ENCODE measurements at places on chromosomes 6 and 20. TPM values are rescaled to one million over a fixed set of nuclear protein-coding genes. Genes with fewer than 3 reads are reported as not detected.
A peak's percentile ranks its signal among the peaks of the same experiment; 100 is the strongest.

RNF182 gene
- 0.80 TPM for total RNA-seq

HUS1B gene
- 3.6 TPM for total RNA-seq

SOBP gene
- 0.64 TPM for total RNA-seq

VGLL2 gene
- not detected for total RNA-seq

AKIRIN2 gene
- total RNA-seq, result 35.4 TPM

STMN3 gene
- 20.7 TPM for total RNA-seq

GNRH2 gene
- 0.83 TPM for total RNA-seq

LHFPL5 gene
- not detected for total RNA-seq

PAK5 gene
- total RNA-seq, result 0.21 TPM

SLPI gene
- total RNA-seq, result 97.4 TPM

MTFR2 gene
- total RNA-seq, result 2.4 TPM

WDR27 gene
- total RNA-seq, result 59.4 TPM

TINAG gene
- not detected for total RNA-seq

KCNK15 gene
- 1.4 TPM for total RNA-seq

DNA sequence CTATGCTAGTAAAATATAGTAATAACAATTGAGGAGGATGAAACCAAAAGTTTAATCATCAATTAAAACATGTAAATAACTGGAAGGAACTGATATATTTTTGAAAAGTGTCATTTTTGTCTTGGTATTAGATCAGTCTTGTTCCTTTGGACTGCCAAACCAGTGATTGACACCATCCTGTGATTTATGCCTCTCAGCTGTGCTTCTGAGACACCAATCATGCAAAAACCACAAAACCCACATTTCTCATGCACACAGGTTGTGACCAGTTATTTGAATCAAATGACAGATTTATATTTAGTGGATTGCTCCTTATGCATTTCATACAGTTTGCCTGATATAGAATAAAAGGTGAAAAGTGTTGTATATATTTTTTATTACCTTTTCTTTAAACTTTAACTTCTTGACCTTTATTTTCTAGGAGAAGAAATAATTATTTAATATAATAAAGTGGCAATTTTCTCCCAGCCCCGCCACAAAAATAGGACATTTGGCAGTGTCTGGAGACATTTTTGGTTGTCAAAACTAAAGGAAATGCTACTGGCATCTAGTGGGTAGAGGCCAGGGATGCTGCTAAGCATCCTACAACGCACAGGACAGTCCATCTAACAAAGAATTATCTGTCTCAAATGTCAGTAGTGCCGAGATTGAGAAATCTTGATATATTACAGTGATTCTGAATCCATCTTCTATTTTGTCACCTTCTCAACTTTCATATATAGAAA is 383.6 kb downstream of the BCKDHB start:
- no peaks in the 10 kb centered on the region for H3K36me3 ChIP-seq
- no peak overlapping the region for H3K27ac ChIP-seq
- no peak overlapping the region for H3K4me3 ChIP-seq
- H3K27me3 ChIP-seq, result no peaks in the 10 kb centered on the region
- DNase-seq, result no peak
- H3K4me1 ChIP-seq, result no peaks in the 10 kb centered on the region

GRCh38 chr6:122969999-122970533 is 26.0 kb upstream of the CLVS2 start:
- H3K4me1 ChIP-seq, result no peaks in the 10 kb centered on the region
- no peaks in the 10 kb centered on the region for H3K36me3 ChIP-seq
- DNase-seq, result no peak
- no peak overlapping the region for H3K27ac ChIP-seq
- H3K4me3 ChIP-seq, result no peak overlapping the region

- peaks cover 10% of the 10 kb centered on the region for H3K4me1 ChIP-seq
- no peaks in the 10 kb centered on the region for H3K27me3 ChIP-seq
- peak overlapping the region; percentile 73 for H3K27ac ChIP-seq
- H3K4me3 ChIP-seq, result no peak overlapping the region
Measured at GRCh38 chr20:1489325-1489724, 1.9 kb downstream of the SIRPB2 start.

DNA sequence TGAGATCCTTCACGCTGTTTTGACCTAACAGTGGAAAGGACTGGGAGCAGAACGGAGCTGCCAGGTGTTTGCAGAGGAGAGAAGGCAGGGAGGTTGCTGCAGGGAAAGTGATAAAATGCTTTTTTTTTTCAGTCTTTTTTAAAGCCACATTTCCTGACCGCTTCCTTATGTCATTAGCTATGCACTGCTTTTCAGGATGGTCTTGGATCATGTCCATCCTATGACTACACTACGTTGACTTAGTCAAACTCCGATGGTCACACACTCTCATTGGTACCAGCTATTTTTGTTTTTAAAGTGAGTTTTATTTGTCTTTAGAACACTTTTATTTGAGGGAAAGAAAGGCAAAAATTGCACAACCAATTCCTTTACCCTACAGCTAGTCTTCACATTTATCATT is 89.2 kb upstream of the EXOC2 start:
- H3K4me1 ChIP-seq, result no peaks in the 10 kb centered on the region
- H3K36me3 ChIP-seq, result no peaks in the 10 kb centered on the region
- no peak overlapping the region for H3K27ac ChIP-seq
- DNase-seq, result no peak
- peaks cover 13% of the 10 kb centered on the region for H3K27me3 ChIP-seq

GRCh38 chr6:6942831-6943230 is 164.9 kb upstream of the RREB1 start:
- H3K4me3 ChIP-seq, result no peak overlapping the region
- peaks cover 4% of the 10 kb centered on the region for H3K4me1 ChIP-seq
- DNase-seq, result no peak
- H3K27me3 ChIP-seq, result no peaks in the 10 kb centered on the region
- no peaks in the 10 kb centered on the region for H3K36me3 ChIP-seq

- no peak overlapping the region for H3K4me3 ChIP-seq
- no peak overlapping the region for H3K27ac ChIP-seq
- no peaks in the 10 kb centered on the region for H3K27me3 ChIP-seq
Measured at GRCh38 chr6:42509765-42510164, 54.1 kb upstream of the UBR2 start.

DNA sequence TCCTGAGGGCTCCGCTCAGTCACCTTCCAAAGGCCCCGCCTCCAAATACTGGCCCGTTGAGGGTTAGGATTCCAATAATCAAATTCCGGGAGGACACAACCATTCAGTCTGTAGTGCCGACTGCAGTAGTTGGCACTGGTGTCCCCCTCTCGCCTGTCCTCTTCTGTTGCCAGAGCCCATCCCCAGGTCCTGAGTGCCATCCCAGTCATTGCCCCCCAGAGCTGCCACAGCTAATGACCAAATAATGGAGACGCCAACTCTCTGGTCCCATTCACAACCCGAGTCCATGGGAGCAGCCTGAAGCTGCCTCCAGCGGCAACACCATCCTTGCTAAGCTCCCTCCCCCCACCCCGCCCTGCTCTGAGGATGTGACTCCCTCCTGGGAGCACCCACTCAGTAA is 115.9 kb downstream of the JPH2 start:
- no peaks in the 10 kb centered on the region for H3K36me3 ChIP-seq
- peaks cover 38% of the 10 kb centered on the region for H3K27me3 ChIP-seq
- no peak for DNase-seq
- no peak overlapping the region for H3K4me3 ChIP-seq
- H3K27ac ChIP-seq, result no peak overlapping the region

- H3K4me1 ChIP-seq, result no peaks in the 10 kb centered on the region
- DNase-seq, result no peak
- H3K4me3 ChIP-seq, result no peak overlapping the region
- no peak overlapping the region for H3K27ac ChIP-seq
- H3K27me3 ChIP-seq, result no peaks in the 10 kb centered on the region
Measured at GRCh38 chr20:15759594-15759993, 813.7 kb downstream of the KIF16B start.

DNA sequence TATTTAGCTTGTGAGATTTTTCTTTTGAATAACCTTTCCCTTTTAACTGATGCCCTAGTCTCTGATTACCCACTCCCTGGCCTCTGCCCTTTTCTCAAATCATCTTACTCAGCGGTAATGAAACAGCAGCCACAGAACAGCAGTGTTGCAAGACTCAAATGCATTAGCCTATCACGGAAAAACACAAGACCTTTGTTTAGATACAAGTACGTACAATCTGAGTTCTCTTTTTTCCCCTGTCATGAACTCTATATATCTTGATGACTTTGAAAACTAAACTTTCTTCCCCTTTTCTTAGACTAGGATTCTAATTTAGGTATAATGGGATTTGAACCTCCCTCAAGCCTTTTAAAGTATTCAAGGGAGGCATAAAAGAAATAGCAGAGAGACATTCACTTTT is 1034.9 kb downstream of the EYS start:
- no peak overlapping the region for H3K27ac ChIP-seq
- no peaks in the 10 kb centered on the region for H3K36me3 ChIP-seq
- no peaks in the 10 kb centered on the region for H3K27me3 ChIP-seq
- DNase-seq, result no peak

GRCh38 chr6:137798846-137799245 is 68.2 kb upstream of the TNFAIP3 start:
- peaks cover 5% of the 10 kb centered on the region for H3K4me1 ChIP-seq
- no peak for DNase-seq
- no peaks in the 10 kb centered on the region for H3K36me3 ChIP-seq
- H3K4me3 ChIP-seq, result no peak overlapping the region
- H3K27ac ChIP-seq, result no peak overlapping the region
- H3K27me3 ChIP-seq, result no peaks in the 10 kb centered on the region

- H3K4me3 ChIP-seq, result no peak overlapping the region
- no peaks in the 10 kb centered on the region for H3K27me3 ChIP-seq
- DNase-seq, result no peak
- H3K36me3 ChIP-seq, result no peaks in the 10 kb centered on the region
- H3K4me1 ChIP-seq, result no peaks in the 10 kb centered on the region
Measured at GRCh38 chr6:120096696-120097260, 747.2 kb upstream of the MAN1A1 start.

GRCh38 chr20:19975436-19975799 is 41.7 kb upstream of the NAA20 start:
- no peaks in the 10 kb centered on the region for H3K27me3 ChIP-seq
- H3K27ac ChIP-seq, result peak overlapping the region; percentile 91
- peaks cover 63% of the 10 kb centered on the region for H3K4me1 ChIP-seq
- peaks cover 6% of the 10 kb centered on the region for H3K36me3 ChIP-seq
- peak overlapping the region; percentile 65 for H3K4me3 ChIP-seq

- no peak for DNase-seq
- H3K36me3 ChIP-seq, result no peaks in the 10 kb centered on the region
- H3K4me3 ChIP-seq, result no peak overlapping the region
- no peak overlapping the region for H3K27ac ChIP-seq
Measured at GRCh38 chr6:28789553-28790083, 134.2 kb downstream of the TRIM27 start.

GRCh38 chr6:31068669-31069340 is 43.6 kb downstream of the C6orf15 start:
- H3K27me3 ChIP-seq, result no peaks in the 10 kb centered on the region
- no peak overlapping the region for H3K27ac ChIP-seq
- no peaks in the 10 kb centered on the region for H3K36me3 ChIP-seq
- DNase-seq, result peak; percentile 84
- H3K4me1 ChIP-seq, result peaks cover 10% of the 10 kb centered on the region

- no peaks in the 10 kb centered on the region for H3K27me3 ChIP-seq
- H3K36me3 ChIP-seq, result no peaks in the 10 kb centered on the region
- H3K4me3 ChIP-seq, result no peak overlapping the region
- H3K4me1 ChIP-seq, result no peaks in the 10 kb centered on the region
- H3K27ac ChIP-seq, result no peak overlapping the region
Measured at GRCh38 chr6:44960898-44961297, 367.2 kb upstream of the RUNX2 start.

DNA sequence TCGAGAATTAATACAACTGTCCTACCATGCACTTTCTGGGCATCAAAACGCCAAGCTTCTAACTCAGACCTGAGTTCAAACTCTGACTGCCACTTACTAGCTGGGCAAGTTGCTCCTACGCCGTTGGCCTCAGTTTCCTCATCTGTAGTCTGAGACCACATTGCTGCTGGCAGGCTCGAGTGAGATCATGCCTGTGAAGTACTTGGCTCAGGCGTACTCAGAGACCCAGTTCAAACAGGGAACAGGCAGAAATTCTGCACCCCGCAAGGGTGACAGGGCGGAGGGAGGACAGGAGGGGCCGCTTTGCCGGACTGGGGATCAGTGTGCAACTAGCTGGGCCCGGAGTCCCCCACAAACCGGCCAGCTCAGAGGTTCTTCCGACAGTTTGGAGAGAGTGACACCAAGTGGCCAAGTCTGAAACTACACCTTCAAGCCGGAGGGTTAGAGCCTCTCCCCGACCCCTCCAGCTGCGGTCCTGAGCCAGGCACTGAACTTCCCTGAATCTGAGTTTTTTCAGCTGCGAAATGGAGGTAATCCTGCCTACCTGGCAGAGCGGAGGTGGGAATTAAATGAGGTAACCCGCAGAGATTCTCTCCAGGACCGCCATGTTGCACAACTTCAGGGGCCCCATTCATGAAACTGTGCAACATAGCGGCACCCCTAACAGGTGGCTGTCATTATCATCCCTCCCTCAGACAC is 46.0 kb upstream of the PTPN1 start:
- no peak overlapping the region for H3K27ac ChIP-seq
- peak; percentile 75 for DNase-seq
- no peak overlapping the region for H3K4me3 ChIP-seq
- H3K27me3 ChIP-seq, result no peaks in the 10 kb centered on the region

GRCh38 chr20:16040742-16041141 is 532.5 kb downstream of the KIF16B start:
- no peak overlapping the region for H3K4me3 ChIP-seq
- no peaks in the 10 kb centered on the region for H3K36me3 ChIP-seq
- H3K4me1 ChIP-seq, result no peaks in the 10 kb centered on the region
- DNase-seq, result no peak
